Stimulated activated CD8-positive, alpha-beta memory T cell treated with anti-CD3 and anti-CD28 coated beads, Interleukin-7, amount 100 ng/mL, for 1 hour (primary cell): ENCODE measurements at places on chromosomes 3 and 15.

GRCh38 chr3:140359233-140359995 is 318.4 kb upstream of the TRIM42 start:
- no peak for DNase-seq

DNA sequence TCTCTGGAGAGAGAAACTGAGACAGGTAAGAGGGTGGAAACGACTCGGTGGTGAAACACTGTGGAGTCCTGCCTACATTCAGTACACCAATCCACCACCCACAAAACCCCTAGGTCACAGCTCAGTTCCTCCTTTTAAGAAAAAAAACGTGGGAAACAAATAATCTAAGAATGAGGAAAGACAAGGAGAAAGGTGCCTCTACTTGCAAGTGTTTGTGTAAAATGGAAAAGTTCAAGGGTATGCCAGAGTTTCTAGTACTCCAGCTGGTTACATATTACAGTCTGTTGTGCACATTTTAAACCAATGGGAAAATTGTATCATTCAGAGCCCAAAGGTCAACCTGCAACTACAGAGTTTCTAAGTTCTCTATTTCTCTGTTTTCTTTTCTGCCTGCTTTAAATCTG is 32.2 kb downstream of the HGD start:
- no peak for DNase-seq

GRCh38 chr3:10841100-10841499 is 25.1 kb downstream of the SLC6A11 start:
- DNase-seq = no peak

GRCh38 chr3:120597445-120598049 is 1.4 kb downstream of the NDUFB4 start:
- no peak for DNase-seq

DNA sequence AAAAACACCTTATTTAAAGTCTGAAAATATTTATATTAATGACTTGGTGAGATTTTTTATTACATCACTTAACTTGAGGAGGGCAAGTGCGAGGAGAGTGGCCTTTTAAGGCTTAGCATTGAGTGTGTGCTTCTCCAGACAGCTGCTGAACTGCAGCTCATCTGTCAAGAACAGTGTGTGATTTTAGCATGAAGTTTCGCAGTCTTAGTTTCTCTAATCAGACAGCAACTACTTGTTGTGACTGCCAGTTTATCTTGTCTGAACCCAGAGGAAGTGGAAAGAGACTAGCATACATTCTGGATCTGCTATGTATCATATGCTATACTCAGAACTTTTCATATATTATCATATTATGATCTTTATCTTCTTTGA is 291.7 kb upstream of the ROPN1 start:
- no peak for DNase-seq

GRCh38 chr3:71520161-71521020 is 63.1 kb downstream of the FOXP1 start:
- DNase-seq = no peak

DNA sequence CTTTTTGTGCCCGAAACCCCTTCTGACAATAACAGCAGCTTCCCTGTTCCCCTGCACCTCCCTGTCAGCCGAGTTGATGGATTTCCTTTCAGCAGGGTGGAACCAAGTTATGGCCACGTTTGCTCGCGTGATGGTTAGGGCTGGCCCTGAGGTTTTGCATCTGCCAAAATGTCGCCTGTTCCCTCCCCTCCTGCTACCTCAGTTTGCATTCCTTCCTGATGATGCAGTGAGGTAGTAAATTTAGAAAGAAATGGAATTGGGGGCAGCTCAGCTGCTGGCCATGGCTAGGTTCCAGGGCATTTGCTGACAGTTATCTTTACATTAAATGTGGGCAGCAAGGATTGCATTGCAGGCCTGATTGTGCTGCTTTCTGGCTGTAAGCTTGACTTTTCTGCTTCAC is 13.2 kb downstream of the LIMD1 start:
- no peak for DNase-seq

DNA sequence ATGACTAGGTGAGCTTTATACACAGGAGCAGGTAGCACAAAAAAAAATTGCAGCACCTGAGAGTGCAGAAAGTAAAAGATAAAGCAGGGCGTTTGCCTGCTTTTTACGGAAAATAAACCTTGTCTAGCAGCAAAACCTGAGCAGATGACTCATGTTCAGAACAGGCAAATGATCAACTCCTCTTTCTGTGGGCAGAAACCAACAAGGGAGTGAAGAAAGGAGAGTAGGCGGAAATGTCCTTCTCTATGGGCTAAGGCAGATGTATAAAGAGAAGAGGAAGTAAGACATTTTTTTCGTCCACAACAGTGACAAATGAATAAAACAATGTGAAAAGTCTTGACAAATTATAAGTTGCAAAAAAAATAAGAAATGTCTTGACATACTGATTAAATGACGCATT is 24.5 kb upstream of the GMNC start:
- no peak for DNase-seq

GRCh38 chr3:190119461-190120268 is 1.0 kb downstream of the P3H2 start:
- DNase-seq = no peak

DNA sequence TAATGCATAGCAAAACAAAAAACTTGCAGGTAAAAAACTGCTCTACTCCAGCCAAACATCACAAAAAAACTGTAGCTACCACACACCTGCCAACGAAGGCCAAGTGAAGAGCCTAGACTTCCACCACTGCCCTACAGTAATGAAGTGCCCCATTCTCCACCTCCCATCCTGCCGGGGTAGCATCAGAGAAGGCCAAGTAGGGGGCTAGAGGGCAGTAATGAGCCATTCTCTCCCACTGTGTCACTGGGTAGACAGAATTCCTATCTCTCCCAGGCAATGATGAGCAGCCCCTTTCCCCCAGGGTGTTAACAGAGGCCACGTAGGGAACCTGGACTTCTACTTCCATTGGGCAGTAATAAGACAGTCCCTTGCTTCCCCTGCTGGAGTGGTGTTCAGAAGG is 9.5 kb downstream of the SEC22C start:
- DNase-seq = no peak

DNA sequence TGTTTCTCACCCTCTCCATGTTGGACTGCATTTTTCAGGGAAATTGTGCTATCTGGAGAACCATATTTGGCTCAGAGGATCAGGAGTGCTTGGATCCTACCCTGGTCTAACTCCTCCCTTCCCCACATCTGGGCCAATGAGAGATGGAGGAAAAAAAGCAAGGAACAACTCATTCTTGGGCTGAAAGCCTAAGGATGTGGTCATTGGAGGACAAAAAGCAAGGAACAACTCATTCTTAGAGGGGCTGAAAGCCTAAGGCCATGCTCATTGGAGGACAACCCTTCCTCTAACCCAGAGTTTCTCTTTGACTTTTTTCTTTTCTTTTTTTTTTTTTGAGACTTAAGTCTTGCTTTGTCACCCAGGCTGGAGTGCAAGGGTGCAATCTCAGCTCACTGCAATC is 48.6 kb upstream of the CHRNB4 start:
- no peak for DNase-seq

- DNase-seq = no peak
These were observed 2.7 kb upstream of the CSTA start for GRCh38 chr3:122322095-122323075.

DNA sequence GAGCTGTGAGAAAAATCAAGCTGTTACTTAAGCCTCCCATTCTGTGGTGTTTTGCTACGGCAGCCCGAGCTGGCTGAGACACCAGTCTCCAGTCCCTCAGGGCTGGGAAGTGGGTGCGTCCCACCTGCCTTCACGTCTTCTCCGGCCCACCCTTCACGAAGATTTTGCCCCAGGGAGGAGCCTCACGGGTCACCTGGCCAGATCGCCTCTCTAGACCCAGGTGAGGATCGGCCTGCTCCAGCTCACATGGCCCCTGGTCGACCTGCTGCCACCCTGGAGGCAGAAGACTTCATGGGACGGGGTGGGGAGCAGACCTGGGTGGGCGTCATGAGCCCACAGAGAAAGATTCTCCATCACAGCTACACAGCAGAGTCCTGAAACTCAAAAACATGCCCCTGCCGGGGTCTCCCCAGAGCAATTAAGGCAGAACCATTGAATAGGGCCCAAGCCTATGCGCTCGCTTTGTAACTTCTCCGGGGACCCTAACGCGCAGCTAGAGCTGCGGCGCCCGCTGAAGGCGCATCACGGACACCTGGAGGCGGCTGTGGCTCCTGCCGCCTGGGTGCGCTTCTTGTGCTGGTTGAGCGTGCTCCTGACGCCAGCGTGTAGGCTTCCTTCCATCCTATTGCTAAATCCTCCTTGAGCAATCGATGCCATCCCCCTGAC is 92.6 kb upstream of the ALDH1A3 start:
- no peak for DNase-seq

DNA sequence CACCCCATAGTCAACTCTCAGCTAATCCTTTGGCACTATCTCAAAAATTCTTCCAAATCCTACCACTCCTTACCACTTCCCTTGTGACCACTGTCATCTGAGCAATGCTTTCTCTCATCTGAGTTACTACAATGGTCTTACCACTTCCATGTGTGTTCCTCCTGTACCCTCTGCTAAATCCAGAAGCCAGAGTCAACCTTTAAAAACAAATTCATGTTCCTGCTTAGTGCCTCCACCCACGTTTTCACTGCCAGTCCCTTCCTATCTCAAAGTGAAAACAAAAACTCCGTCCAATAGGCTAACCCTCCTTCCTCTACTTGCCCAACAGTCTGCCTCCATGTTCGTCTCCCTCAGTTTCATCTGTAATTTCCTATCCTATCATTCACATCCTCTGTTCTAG is 109.0 kb downstream of the ADAMTS9 start:
- no peak for DNase-seq

- DNase-seq = no peak
These were observed 204.8 kb upstream of the ZPLD1 start for GRCh38 chr3:102230057-102230456.

GRCh38 chr3:31321620-31322019 is 211.1 kb upstream of the STT3B start:
- no peak for DNase-seq

DNA sequence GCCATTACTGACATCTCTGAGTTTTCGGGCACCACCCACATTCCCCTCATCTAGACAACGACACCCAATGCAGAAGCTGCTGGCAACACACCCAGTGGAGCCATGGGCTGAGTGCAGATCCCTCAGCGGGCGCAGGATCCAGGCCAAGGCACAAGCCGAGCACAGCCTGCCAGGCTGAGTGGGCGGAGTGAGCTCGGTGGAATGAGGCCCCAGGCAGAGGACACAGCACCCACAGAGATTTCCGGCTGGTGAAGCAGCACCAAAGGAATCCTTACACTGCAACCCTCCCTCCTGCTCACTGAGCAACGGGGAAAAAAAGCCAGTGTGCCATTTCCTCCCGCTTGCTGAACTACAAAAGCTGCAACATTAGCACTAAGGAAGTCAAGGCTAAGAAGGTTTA is 34.3 kb downstream of the ZMAT3 start:
- DNase-seq = no peak
